ENCODE measurements at places on chromosomes 16 and 17. TPM values are rescaled to one million over a fixed set of nuclear protein-coding genes. Genes with fewer than 3 reads are reported as not detected.

Gene PIK3R6
- total RNA-seq: not detected

Gene SMARCD2
- 83.2 TPM for total RNA-seq

Gene TANGO6
- total RNA-seq: 16.9 TPM

Gene MBTD1
- total RNA-seq: 11.7 TPM

Gene NHLRC4
- total RNA-seq: 1.6 TPM

Gene TSPAN10
- 0.46 TPM for total RNA-seq

Gene CACNA1G
- not detected for total RNA-seq

Gene VPS9D1
- 3.0 TPM for total RNA-seq

Gene MEFV
- total RNA-seq: not detected

Gene PPY
- not detected for total RNA-seq

Gene SOCS1
- total RNA-seq: 2.1 TPM

Gene SOCS3
- total RNA-seq: 24.0 TPM

Gene HAS3
- 1.1 TPM for total RNA-seq

Gene RAB34
- total RNA-seq: 137 TPM

Gene ACSM5
- total RNA-seq: not detected

Gene PROCA1
- total RNA-seq: 1.5 TPM

Gene ITGAX
- 0.76 TPM for total RNA-seq

Gene ODAD4
- total RNA-seq: 0.32 TPM

Gene EVPLL
- total RNA-seq: not detected

Gene DOK4
- total RNA-seq: 22.7 TPM

Gene CES1
- total RNA-seq: not detected

Gene PRAC1
- not detected for total RNA-seq

Gene SPATA22
- total RNA-seq: 1.3 TPM

Gene B9D1
- 24.5 TPM for total RNA-seq

Gene LDAF1
- 45.1 TPM for total RNA-seq

Gene RNFT1
- 20.4 TPM for total RNA-seq

Gene SOST
- total RNA-seq: not detected
